ENCODE measurements at places on chromosomes 4 and X.

- no peak for DNase-seq
These were observed 545.5 kb upstream of the HTR2C start for GRCh38 chrX:114038358-114038757.

GRCh38 chr4:38752372-38752940, 30.3 kb downstream of the TLR10 start:
- DNase-seq, result no peak

DNA sequence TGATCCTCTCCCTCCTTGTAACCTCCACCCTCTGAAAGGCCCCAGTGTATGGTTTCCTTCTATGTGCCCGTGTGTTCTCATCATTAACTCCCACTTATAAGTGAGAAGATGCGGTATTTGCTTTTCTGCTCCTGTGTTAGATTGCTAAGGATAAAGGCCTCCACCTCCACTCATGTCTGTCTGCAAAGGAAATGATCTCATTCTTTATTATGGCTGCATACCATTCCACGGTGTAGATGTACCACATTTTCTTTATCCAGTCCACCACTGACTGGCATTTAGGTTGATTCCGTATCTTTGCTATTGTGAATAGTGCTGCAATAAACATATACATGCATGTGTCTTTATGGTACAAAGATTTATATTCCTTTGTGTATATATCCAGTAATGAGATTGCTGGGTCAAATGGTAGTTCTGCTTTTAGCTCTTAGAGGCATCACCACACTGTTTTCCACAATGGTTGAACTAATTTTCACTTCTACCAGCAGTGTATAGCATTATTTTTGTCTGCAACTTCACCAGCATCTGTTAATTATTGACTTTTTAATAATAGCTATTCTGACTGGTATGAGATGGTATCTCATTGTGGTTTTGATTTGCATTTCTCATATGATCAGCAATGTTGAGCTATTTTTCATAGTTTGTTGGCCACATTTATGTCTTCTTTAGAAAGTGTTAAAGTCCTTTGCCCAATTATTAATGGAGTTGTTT, 1030.9 kb downstream of the FSTL5 start:
- no peak for DNase-seq

- no peak for DNase-seq
These were observed 148.7 kb upstream of the TBC1D9 start for GRCh38 chr4:140904904-140905303.

DNA sequence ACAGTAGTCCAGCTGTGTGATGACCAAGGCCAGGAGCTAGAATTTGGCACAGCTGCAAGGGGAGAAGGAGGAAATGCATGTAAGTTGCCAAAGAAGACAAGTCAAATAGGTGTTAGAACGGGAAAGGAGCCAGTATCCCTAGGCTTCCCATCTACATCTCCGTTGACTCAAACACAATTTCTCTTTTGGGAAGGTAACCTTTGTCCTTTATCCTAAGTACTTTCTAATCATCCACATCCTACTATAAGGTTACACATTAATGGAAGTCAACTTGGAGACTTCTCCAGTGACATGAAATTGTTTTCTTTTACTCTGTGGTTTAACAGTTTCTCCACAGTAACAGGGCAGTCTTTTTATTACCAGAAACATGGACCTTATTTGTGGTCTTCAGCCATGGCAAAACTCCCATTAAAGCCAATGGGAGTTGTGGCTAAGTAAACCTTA, 620.0 kb downstream of the ANKRD50 start:
- DNase-seq, result no peak

Data from NCI-H1105 treated with DMSO at 0.1 percent for 48 hours (cell line).